ENCODE measurements at places on chromosomes 7 and 10.

- no peak for DNase-seq
Observed at GRCh38 chr7:17725821-17726220, 214.5 kb downstream of the SNX13 start.

DNA sequence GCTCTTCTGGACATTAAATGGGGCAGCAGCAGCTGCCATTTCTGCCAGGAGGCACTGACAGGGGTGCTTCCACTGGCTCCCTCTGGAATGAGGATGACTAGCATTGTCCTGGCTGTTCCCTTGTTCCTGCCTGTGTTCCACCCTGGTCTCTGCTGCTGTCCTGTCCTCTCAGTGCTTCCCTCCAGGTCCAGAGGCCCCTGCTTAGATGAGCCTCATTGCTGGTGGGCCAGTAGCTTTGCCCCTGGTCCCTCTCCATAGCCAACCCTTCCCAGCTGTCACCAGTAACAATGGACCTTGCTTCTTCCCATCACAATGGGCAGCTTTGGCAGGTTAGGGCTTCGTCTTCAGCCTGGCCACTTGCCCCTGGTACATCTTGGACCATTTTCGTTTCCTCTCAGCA, 561.1 kb downstream of the TCERG1L start:
- DNase-seq: no peak

DNA sequence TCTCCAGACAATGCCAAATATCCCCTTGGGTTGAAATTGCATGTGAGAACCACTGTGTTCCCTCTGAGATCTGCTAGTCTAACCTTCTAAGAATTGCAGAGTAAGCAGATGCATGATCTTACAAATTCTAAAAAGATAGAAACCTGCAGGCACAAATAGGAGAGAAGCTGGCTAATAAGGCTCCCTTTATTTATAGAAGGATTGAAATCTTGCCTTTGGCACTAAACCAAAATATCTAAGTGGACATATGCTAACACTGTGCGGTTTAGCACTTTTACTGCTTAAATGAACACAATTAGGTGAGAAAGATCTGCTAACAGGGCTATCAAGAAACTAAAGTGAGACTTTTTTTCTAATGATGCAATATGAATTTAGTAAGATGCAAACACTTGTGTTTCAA, 225.5 kb downstream of the DOCK4 start:
- no peak for DNase-seq

GRCh38 chr7:20064974-20065862, 152.0 kb downstream of the MACC1 start:
- no peak for DNase-seq

GRCh38 chr7:157784041-157784835, 447.4 kb downstream of the DNAJB6 start:
- no peak for DNase-seq

GRCh38 chr10:51530541-51530940, 168.9 kb downstream of the CSTF2T start:
- DNase-seq: no peak

DNA sequence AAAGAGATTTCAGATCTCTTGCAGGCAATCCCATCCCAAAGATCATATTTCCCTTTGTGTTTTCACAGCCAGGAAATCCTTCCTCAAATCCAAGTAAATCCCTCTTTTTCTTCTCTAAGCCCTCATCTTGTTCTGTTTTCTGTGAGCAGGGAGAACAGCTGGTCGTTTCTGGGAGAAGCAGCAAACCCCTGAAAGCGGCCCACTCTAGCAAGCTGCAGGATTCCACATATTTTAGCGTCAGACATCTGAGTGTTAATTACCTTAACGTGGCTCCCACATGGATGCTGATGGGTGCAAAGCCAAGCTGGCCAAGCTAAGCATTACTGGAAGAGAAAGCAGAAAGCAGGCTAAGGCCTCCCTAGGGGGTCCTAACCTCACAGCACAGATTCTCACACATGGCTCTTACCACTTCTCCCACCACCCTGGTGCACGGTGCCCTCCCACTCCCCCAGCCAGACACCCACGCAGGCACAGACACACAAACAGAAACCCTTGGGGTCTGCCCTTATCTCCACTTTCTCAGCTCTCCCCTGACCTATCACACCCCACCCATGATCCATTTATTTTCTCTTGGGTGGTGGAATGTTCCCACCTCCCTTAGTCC, 551.0 kb upstream of the AUTS2 start:
- no peak for DNase-seq

DNA sequence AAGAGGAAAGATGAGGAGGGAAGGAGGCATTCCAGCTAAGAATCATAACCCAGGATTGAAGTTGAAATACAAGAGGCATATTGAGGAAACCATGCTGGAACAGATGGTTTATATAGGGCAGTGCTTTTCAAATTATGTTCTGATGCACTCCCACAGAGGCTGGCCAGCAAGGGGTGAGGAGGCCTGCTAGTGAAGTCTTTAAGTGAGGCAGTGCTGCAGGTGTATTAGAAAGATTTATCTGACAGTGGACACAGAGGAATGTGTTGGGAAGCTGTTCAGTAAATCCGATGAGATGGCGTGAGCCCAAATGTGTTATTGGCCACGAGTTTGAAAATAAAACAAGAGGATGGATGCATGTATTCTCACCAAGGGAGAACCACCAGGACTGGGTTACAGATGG, 28.6 kb downstream of the REEP3 start:
- DNase-seq: no peak

- no peak for DNase-seq
Observed at GRCh38 chr10:95263864-95264226, 27.0 kb downstream of the PDLIM1 start.

DNA sequence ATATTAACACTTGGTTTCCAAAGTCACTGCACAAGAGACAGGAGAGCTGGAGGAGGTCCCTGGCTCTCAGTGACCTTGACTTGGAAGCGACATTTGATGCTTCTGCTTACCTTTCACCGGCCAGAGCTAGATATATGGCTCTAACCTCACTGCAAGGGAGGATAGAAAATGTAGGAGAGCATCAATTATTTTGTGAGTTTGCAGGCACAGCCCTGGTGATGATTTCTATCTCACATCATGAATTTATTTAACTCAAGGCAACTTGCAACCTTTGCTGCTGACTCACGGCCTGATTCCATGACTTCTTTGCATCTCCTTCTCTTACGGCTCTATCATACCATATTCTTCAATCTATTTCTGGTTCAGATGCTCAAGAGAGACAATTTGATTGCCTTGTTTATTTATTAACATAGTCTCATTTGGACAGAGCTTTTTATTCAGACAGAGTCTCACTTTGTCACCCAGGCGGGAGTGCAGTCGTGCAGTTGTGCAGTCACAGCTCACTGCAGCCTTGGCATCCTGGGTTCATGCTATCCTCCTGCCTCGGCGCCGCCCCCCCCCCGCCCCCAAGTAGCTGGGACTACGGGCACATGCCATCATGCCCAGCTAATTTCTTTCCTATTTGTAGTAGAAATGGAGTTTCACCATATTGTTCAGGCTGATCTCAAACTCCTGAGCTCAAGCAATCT, 196.0 kb downstream of the REEP3 start:
- no peak for DNase-seq

DNA sequence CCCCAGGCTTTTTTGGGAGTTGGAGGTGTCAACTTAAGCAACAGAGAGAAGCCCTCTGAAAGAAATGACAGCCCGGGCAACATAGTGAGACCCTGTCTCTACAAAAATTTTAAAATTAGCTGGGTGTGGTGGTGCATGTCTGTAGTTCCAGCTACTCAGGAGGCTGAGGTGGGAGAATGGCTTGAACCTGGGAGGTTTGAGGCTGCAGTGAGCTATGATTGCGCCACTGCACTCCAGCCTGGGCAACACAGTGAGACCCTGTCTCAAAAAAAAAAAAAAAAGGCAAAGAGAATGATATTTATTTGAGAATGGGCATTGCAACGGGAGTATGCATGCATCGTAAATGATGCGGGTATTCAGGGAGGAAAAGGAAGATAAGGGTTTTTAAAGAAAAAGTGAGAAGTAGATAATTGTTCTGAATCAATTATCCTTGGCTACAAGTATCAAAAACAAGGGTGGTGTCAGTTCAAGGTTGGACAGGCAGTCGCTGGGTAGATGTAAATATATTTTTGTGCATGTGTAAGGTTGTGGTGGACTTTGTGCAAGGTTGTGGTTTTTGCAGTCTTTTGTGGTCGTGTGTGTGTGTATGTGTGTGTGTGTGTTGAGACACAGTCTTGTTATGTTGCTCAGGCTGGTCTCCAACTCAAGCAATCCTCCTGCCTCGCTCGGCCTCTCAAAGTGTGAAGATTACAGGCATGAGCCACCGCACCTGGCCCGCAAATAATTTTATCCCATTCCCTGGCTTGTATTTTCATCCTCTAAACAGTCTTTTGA, 65.6 kb downstream of the COL26A1 start:
- no peak for DNase-seq

DNA sequence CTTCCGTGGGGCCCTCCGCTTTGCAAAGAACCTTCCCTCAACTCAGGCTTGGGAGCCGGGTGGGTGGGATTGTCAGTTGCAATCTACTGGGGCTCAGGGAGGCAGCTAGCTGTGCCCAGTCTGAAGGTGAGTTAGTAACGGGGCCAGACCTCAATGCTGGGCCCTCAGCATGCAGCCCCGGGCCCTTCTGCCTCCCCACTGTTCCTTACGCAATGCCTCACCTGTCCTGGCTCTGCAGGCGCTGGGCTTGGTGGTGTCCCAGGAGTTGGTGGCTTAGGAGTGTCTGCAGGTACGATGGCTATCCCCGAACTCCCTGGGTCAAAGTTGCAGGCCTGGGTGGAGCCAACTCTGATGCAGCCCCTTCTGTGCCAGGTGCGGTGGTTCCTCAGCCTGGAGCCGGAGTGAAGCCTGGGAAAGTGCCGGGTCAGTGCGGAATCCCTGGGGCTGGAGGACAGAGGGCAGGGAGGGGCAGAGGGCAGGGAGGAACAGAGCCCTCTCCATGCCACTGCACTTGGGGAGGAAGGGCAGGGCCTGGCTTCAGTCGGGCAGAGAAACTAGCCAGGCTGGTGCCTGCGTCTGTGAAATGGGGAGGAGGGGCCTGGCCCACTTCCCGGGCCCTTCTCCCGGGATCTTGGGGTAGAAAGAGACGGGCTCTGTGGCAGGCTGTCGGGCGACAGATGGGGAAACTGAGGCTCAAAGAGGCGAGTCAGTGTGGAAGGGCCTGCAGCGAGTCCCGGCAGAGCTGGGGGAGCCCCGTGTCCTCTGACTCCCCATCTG, 15.0 kb downstream of the ELN start:
- no peak for DNase-seq

- no peak for DNase-seq
Observed at GRCh38 chr7:1586827-1587705, 17.2 kb upstream of the PSMG3 start.

GRCh38 chr10:88952647-88953111, at the start of gene ACTA2:
Gene ACTA2, minus strand, starts transcription at chr10:88952773. Its CDS starts 3,843 bp downstream, at chr10:88948930.
- DNase-seq: no peak

GRCh38 chr10:96967847-96968246, 135.7 kb downstream of the LCOR start:
- no peak for DNase-seq

- no peak for DNase-seq
Observed at GRCh38 chr7:23918856-23919255, 208.8 kb downstream of the STK31 start.

DNA sequence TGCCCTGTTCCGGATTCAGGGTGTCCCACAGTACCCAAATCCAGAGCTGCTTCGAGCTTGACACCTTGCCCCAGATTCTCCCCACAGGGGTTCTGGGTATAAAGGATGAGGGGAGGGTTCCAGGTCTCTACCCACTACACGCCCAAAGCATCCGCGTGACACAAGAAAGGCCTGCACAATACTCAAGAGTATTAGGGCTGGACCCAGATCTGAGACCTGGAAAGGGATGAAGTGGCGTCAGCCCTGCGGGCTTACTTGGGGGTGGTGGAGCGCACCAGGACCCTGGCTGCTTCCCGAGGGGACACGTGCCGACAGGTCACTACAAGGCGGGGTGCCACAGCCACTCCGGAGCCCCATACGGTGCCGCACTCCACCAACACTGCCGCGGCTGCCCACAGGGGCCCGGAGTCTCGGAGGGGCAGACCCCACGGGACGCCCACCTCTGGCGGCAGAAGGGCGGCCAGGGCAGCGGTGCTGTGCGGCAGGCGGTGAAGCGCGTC, 1.3 kb downstream of the TYSND1 start:
- DNase-seq: no peak

DNA sequence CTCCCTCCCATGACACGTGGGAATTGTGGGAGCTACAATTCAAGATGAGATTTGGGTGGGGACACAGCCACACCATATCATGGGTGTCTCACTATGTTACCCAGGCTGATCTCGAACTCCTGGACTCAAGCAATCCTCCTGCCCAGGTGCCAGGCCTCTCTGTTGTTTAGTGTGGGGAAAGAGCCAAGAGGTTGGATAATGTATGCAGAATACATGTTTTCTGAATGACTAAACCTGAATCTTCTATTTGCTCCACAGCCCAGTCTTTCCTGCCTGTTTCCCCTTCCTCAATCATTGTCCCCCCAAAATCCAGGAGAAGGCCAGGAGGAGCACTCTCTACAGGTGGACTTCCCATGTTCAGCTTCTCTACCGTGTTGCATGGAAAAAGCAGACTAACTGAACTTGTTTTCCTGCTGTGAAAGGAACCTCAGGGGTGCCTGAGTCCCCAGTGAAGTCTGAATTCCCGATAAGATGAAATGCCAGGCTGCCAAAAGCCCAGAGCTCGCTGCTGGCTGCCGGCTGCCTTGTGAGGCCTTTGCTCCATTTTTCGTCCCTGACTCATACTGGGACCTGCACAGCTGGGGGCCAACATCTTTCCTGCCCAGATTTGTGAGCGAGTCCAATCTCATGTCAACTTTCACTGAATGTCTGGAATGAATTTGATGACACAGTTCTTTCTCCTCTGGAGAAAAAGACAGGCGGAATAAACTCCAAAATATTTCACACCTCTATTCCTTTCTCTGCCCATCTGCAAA, 588.0 kb downstream of the CALN1 start:
- DNase-seq: no peak

DNA sequence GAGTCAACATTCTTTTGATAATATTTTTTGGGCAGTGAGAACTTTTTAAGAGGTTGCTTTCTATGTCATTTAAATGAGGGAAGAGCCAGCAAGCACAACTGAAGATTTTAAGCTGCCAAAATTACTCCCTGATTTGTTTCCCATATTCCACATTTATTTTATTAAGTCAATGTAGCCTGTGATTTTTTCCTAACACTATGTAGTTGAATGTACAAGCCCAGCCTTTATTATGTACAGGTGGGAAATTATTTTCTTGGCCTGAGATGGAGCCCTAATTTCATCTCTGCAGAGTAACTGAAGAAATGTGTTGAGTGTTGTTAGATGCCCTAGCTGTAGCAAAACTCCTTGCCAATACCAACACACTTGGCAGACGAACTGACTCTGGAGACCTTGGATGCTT, 83.1 kb upstream of the MINDY3 start:
- DNase-seq: no peak

- DNase-seq: no peak
Observed at GRCh38 chr7:123719197-123719721, 29.5 kb downstream of the WASL start.

DNA sequence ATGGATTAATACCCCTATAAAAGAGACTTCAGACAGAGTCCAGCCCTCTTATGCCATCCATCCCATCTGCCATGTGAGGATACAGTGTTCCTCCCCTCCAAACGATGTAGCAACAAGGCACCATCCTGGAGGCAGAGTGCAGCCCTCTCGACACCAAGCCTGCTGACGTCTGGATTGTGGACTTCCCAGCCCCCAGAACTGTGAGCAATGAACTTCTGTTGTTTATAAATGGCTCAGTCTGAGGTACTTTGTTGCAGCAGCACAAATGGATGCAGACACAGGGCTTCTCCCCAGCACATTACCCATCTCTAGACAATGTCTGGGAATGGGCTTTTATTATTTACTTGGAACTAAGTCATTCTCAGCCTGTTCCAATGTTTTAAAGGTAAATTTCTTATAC, 195.6 kb downstream of the WDR37 start:
- no peak for DNase-seq

- no peak for DNase-seq
Observed at GRCh38 chr7:102935450-102936115, 22.8 kb downstream of the LRRC17 start.

Data from CD4-positive, alpha-beta T cell treated with Interleukin-17A for 4 hours (primary cell).